ENCODE measurements at places on chromosomes 11 and 22.

- no peak for DNase-seq
Observed at GRCh38 chr11:67120456-67120855, 1.4 kb downstream of the KDM2A start.

GRCh38 chr11:76805206-76805913 is 22.2 kb downstream of the TSKU start:
- no peak for DNase-seq

DNA sequence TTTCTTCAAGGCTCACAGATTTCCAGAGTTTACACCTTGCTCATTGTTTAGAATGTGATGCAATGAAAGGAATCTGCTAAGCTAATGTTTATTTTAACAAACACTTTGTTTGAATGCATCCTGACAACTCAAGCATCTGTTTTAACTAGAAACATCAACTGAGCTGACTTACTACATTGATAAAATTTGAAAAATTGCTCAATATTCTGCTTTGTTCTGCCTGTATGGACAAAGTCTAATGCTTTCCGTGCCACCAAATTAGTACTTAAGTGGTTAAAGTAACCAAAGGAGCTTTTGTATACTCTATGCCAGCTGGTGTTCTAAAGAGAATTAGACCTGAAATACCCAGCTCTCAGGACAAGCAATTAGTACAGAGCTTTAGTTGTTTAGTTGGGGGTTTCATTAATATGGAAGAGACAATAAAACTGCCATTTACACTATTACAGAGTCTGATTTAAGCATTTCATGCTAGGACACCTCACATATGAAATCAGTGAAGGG is 105.2 kb downstream of the MAML2 start:
- no peak for DNase-seq

DNA sequence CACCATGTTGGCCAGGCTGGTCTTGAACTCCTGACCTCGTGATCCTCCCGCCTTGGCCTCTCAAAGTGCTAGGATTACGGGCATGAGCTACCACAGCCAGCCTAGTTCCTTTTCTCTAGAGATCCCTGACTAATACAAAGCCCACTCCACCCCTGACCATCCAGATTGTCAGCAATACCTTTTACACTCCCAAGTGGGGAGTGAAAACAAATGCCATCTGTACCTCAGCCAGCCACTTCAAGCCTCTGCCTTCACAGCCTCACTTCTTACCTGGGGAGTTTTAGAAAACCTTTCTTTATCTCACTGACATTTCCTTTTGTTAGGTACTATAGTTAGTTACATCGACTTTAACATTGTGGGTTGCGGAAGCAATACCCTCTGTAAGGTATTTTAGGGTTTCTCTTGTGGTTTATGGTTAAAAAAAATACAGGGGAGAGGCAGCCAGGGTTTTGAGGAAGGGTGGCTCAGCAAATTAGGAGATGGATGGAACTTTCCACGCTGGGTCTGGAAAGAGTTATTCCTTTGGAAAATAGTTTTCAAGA is 8.9 kb downstream of the TOM1 start:
- peak; percentile 34 for DNase-seq

DNA sequence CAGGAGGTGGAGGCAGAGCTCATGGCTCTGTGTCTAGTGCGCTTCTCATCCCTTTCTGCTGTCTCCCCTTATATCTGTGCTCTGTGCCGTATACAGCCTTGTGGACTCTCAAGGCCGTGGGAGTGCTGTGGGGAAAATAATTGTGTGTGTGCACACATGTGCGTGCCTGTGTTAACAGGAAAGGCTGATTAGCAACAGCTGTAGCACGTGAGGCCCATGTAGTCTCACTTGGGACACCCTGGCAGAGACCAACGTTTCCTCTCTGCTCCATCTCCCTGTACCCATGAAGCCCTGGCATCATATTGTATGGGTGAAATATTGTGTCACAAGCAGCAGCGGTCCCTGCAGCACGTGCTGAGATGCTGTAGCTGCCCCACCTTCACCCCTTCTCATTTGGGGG is 109.3 kb downstream of the LRRC32 start:
- no peak for DNase-seq

DNA sequence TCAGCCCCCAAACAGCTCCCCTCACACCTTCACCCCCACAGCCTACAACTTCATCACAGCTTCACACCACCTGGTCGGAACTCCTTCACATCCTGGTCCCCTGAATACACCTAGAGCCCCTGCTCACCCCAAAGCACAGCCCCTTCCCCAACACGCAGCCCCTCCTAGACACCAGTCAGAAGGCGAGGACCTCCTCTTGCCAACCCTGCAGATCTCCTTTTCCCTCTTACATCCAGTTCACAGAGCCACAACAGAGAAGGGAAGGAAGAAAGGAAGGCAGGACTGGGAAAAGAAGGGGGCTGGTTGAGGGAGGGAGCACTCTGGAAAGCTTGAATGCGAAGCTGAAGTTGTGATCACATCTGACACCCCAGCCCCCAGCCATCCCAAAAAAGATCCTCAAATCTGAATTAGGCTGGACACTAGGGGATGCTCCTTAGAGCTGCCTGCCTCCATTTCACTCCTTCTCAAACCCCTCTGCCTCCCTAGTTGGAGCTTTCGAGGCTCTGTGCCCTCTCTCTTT is 629 bp downstream of the CCKBR start:
- no peak for DNase-seq

DNA sequence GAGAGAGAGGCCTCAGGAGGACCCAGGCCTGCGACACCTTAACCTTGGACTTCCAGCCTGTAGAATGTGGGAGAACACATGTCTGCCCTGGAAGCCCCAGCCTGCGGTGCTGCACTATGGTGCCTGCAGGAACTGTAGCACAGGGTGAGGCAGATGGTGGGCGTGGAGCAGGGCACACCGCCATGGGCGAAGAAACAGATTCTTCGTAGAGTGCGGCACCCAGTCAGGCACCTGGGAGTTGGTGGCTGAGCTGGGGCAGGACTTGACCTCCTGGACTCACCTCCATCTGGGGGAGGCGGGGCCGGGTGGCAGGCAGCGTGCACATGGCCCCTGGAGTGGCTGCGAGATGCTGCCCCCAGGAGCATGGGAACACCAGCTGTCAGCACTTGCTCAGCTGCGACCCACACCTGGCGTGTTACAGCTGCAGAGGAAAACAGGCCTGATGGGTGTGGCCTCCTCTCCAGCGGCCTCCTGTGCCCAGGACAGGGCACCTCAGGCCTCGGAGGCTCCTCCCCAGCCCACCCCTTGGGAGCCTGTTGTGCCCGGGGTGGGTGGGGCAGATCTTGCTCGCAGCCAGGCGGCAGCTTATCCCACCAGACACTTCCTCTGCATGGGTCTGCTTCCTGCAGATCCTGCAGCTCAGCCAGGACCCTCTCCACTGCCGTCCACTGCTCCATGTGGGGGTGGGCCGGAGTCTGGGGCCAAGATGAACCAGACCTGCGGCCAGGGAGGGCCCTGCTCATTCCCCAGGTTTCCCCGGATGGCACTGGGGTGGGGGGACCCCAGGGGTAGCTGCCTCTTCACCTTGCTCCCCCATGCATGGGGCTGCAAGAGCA is 80.4 kb downstream of the MYEOV start:
- no peak for DNase-seq

DNA sequence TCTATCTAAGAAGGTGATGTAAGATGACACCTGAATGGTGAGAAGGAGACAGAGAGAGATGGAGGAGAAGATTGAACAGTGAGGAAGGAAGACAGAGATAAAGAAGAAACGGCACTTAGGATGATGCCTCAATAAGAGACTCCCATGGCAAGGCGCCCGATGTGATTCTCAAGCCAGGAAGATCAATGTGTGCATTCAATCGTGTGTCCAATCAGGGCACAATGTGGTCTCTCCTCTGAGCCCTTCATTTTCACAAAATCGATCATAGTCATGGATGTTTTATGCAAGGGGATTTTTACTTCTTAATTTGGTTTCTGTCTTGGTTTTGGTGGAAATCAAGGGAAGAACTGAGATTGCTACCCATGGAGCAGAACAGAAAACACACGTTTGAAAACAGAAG is 19.9 kb upstream of the TMPRSS13 start:
- DNase-seq: no peak

- no peak for DNase-seq
Observed at GRCh38 chr11:102972853-102973252, 17.3 kb upstream of the MMP13 start.

DNA sequence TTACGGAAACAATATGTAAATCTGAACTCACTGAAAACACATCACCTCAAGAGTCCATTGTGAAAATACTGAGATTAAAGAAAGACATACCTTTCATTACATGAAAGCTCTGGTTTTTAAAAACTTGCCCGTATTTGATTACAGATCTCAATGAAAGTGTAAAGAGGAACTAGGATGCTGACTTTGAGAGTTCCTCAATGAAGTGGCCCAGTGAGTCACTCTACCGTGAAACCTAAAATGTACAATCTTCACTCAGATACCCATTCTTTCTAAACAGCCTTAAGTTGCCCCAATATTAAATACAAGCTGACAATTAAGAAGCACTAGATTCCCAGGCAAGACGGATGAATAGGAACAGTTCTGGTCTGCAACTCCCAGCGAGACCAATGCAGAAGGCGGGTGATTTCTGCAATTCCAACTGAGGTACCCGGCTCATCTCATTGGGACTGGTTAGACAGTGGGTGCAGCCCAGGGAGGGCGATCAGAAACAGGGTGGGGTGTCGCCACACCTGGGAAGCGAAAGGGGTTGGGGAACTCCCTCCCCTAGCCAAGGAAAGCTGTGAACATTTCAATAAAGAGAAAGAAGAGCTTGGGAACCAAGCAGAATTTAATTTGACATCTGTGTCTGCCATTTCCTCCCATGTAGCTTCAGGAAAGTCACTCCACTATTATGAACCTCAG is 33.8 kb upstream of the OR9G4 start:
- DNase-seq: no peak

GRCh38 chr11:61343792-61344745 is 11.0 kb downstream of the TKFC start:
- no peak for DNase-seq

DNA sequence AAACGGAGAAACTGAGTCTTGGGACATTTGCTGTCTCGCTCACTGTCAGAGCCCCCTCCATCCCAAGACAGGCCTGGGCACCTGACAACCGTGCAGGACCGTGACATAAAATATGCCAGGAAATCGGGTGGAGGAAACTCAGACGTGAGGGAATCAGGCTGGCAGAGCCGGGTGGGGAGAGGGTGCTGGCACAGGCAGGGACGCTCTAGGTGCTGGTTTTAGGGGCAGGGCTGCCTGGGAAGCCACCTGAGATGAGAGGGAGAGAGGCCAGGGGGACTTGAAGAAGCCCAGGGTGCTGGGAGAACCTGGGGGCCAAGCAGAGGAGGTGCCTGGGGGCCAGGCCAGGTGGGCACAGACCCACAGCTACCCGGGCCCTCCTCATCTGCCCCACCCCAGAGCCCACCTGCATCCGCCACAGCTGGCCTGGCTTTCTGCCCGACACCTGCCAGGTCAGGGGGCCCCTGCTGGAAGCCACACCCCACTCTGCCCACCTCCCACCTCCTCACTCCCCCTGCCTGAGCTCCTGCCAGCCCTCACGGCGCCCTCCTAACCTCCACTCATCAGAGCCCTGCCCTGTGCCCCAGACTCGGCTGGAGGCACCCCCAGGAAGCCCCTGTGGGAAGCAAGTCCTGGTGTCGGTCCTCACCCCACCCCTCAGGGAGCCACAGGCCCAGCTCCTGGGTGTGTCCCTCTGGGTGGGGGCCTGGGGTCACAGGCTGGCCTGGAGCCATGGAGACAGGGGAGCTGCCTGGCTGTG is 27.3 kb upstream of the MUC5AC start:
- DNase-seq: no peak

DNA sequence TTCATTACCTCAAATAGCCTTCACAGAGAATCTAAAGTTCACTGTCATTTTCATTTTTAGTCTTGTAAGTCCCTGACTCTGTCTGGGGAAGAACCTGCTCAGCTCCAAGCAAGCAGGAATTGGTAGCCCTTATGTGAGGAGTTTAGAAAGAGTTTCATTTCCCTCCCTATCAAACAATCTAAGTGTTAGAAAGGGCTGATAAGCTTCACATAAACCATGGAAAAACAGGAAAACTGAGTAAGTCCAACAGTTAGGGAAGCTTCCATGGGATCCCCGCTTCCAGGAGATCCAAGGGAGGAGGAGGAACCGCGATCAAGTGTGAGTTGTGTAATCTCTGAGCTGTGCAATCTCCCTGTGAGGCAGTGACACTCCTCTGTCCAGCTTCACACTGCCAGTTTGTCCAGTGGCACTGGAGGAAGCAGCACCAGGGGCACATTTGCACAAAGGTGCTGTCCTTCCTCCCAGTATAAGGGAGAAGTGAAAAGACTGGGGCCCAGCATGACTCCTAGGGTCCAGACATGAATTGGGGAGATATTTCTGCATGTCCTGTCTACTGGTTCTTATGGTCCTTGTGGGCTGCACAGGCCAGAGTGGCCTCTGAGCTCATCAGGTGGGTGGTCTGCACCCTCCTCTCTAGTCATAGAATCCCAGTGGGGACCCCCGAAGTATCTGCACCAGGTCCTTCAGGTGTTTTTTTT is 4.3 kb downstream of the PRAME start:
- no peak for DNase-seq

DNA sequence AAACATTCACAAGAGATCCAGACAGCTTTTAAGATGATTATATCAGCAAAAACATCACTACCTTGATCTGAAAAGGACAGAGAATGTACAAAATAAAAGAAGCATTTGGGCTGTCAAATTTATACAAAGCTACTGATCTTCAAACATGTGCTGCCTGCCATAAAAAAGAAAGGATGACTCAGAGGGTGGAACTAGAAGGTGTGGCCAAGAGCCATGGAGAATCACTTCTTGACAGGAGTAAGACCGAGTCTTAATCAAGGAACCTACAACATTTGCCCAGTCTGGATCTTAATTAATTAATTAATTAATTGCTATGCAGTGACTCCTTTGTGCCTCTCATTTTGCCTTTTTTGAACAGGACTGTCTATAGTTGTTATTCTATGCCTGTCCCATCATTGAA is 33.2 kb downstream of the C11orf96 start:
- no peak for DNase-seq
